Stimulated activated CD4-positive, alpha-beta T cell treated with anti-CD3 and anti-CD28 coated beads, Interleukin-2, amount 100 ng/mL, for 4 hours (primary cell): ENCODE measurements at places on chromosomes 3 and 15.

DNA sequence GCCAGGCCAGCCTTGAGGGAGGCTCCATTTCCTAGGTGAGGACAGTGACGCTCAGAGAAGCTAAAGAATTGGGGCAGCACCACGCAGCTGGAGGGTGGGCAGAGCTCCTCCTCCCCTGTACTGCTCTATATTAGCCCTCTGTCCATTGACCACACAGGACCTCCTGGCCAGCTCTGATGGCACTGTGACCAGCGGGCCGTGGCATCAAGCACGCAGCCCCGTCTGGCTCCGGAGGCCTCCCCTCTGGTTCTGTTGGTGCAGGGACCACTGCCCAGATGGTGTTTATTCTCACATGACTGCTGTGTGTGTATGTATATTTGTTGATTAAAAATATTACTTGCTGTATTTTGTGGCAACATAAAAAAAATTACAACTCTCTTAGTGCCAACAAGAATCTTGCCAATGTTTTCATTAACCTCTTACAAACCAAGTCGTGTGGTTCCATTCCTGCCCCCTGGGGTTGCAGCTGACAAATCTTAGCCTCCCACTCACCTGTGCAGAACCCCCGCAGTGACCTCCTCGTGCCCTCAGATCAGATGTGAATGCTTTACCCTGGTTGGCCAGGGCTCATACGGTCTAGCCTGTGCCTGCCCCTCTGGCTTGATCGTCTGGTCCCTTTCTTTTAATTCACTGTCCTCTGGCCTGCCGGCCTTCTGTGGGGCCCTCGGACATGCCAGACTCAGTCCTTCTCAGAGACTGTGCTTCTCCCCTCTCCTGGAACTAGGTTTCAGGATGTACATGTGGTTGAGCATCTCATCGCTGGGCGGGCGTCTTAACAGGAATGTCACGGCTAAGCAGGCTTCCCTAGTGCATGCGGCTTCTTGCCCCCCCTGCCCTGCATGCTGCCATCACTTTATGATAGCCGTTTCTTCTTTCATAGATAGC, 14.8 kb downstream of the CHCHD6 start:
- DNase-seq: no peak

DNA sequence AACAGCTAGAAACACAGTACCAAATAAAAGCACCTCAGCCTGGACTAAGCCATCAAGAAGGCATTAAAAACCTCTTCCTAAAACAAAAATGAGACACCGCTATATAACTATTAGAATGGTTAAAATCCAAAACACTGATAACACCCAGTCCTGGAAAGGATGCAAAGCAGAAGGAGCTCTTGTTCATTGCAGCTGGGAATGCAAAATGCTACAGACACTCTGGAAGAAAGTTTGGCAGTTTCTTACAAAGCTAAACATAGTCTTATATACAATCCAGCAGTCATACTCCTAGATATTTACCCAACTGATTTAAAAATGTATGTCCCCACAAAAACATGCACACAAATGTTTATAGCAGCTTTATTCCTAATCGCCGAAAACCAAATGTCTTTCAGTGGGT, 35.7 kb downstream of the CHSY1 start:
- DNase-seq: no peak

DNA sequence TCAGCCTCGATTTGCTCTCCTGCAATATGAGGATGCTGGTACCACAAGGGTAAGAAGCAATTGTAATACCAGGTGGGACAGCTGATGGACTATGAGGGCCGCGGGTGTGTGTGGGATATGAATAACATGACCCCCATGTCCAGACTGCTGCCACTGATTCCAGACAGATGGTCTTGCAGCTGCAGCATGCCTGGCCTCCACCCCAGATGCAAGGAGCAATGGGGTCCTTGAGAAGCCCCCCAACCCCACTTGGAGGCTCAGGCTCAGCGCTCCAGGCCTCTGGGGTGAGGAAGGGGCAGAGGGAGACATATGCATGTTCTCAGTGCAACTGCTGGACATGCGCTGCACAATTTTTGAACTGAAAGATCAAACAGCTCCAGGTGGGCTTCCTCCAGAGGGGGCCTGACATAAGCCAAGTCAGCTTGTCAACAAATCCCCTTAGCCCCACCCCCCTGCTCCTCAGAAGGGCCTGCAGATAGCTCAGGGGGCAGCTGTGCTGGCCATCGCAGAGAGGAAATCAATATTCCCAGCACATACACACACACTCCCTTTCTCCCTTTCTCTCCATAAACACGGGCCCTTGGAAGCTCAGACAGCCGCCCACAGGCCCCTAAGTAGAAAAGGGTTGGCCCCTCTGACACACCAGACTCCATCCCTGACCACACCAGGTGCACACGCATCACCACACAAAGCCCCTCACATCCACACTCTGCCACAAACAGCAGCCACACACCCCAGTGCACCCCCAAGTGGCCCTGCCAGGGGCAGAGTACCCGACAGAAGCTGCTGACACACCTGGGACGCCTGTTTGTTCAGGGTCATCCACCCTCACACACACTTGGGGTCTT, 107.0 kb downstream of the IQSEC1 start:
- no peak for DNase-seq

DNA sequence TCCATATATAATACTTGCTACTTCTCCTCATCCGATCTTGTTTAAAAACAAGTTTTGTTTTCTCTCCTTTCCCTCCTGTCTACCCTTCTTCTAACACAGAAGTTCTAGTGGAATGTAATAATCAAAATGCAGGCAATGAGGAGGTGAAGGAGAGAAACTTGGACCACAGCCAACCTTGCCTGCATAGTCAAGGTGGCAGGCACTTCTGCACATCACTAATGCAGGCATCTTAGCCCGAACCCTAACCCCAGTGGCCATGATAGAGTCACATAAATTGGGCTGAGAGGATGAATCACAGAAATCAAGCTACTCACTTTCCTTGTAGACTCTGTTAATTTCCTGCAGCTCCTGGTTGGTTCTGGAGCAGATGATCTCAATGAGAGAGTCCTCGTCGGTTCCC, 41.0 kb downstream of the ANXA2 start:
- DNase-seq: no peak

DNA sequence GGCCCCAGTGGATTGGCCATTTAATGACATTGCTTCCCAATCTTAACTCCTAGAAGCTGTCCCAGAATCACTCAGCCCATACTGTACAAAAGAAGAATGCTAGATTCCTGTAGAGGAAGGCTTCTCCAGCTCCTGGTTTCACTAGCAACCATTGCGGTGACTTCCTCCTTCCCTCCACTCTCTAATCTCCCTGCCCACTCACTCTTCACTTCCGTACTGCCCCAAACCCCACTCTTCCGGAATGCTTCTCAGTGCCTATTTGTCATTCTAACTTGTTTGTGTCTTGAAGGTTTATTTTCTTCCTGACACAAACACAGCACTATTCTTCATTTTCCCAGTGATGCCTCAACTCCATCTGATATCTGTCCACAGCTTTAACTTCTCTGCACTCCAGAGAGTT, 97.1 kb upstream of the SPATA16 start:
- DNase-seq: no peak

GRCh38 chr3:83567935-83568334, 1390.9 kb upstream of the CADM2 start:
- no peak for DNase-seq

- no peak for DNase-seq
Measured at GRCh38 chr3:132645058-132645457, 14.6 kb downstream of the ACAD11 start.
